ENCODE measurements at places on chromosomes 13 and 19.

DNA sequence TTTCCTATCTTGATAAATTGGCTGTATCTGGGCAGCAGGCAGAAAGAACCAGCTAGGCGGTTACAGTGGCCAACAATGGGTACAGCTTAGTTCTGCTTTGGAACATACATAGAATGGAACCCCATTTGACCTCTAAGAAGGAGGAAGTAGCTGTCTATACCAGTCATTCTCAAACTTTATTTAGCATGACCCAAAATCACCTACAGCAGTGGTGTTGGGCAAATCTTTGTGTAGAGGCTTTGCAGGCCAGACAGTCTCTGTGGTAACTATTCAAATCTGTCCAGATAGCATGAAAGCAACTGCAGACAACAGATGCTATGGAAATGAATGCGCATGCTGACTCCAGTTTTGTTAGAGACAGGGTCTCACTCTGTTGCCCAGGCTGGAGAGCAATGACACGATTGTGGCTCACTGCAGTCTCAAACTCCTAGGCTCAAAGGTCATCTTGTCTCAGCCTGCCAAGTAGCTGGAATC, 12.0 kb upstream of the KCNC3 start:
- no peak for DNase-seq

GRCh38 chr19:39131255-39131755, 5.7 kb downstream of the PAK4 start:
- no peak for DNase-seq

- DNase-seq = no peak
Observed at GRCh38 chr19:36973844-36974195, 57.7 kb downstream of the ZNF568 start.

DNA sequence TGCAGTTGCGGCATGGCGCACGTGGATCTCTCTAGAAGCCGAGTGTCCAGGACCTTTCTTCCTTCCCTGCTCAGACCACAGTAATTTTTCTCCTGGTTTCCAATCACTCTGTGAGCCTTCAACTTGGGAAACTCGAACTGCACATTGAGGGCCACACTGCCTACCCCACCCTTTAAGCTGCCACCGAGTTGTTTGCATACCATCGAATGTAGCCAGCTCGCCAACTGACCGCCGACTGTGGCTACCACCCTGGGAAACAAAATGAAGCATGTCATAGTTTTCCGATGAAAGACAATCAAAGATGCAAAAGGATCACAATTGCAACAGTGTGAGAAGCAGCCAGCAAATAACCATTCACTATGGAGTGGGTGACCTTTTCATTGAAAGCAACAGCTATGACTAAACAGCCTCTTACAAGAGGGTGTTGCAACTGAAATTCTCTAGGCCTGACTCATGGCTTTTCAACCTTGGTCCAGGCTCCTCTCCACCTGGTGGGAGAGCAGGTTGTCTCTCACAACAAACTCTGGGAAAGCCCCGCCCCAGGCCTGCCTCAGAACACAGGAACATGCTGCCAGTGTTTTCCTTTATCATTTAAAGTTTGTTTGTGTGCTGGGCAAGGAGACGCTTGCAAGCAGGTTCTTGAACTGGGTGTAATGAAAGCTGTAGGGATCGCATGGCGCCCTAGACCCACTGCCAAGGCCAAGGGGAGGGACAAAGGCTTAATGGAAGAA, 141.7 kb upstream of the SERP2 start:
- no peak for DNase-seq

DNA sequence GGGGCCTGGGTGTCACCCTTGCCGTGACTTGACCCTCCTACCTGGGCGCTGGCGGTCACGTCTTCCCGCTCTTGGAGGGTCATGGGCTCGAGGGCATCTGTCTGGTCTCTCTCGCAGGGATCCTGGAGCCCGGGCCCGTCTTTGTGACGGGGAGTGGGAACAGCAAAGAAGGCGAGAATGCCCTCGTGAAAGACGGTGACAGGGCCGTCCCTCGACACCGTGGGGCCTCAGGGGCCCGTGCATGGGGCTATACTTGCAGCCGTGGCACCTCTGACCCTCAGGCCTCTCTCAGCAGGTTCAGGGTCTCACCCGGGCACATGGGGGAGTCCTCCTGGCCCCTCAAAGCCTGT, 20.9 kb upstream of the MATK start:
- no peak for DNase-seq

GRCh38 chr13:108056278-108056677, 159.1 kb downstream of the LIG4 start:
- no peak for DNase-seq

DNA sequence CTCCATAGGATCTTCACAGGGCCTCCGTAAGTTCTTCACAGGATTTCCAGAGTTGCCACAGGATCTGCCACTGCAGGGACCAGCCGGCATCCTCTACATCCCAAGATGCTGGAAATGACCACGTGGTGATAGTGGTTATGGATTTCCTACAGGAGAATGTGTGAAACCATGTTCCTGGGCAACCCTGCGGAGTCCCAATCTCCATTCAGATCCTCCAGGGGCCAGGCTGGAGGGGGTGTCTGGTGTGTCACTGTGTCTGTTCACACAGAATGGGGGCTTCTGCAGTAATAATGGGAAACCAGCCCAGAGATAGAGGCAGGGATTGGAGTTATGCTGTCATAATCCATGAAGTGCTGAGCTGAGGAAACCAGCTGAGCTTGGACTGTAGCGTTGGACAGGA, 8.6 kb downstream of the LILRA6 start:
- DNase-seq = no peak

DNA sequence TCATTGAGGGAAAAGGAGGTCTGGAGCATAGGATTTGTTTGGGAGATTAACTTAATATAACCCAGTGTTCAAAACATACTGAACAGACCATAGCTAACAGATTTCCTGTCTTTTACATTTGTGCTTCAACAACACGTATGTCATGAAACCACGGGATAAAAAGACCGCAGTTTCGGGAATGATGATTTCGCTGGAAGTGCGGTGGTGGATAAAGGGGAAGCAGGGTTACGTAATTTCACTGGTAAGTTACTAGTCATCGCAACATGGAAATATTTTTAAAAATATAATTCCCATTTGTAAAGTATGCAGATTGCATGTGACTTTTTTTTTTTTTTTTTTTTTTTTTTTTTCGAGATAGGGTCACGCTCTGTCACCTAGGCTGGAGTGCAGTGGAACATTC, 237.4 kb downstream of the LMO7 start:
- no peak for DNase-seq

GRCh38 chr13:77389625-77390000, 62.7 kb upstream of the MYCBP2 start:
- no peak for DNase-seq

DNA sequence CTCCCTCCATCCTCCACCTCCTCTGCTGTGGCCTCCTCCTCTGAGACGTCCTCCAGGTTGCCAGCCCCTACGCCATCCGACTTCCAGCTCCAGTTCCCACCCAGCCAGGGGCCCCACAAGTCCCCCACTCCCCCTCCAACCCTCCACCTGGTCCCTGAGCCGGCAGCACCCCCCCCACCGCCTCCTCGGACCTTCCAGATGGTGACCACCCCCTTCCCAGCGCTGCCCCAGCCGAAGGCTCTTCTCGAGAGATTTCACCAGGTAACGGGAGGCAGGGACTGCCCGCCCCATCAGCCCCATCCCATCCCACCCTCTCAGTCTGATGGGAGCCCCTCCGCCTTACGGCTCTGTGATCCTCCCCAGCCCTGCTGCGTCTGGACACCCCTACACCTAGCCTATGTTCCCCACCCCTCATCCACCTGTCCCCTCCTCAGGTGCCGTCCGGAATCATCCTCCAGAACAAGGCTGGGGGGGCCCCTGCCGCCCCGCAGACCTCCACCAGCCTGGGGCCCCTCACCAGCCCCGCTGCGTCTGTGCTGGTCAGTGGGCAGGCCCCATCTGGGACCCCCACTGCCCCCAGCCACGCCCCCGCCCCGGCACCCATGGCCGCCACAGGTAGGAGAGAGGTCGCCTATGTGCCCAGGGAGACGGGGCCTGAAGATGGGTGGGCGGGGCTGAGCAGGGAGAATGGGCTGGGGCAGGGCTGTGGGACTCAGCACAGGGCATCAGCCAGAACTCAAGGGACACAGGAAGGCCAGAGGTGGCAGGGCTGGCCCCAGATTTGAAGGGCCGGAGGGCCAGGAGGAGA, 18.6 kb upstream of the EHD2 start:
- DNase-seq = no peak

GRCh38 chr19:46931202-46931601, 70.4 kb downstream of the ARHGAP35 start:
- DNase-seq = no peak

DNA sequence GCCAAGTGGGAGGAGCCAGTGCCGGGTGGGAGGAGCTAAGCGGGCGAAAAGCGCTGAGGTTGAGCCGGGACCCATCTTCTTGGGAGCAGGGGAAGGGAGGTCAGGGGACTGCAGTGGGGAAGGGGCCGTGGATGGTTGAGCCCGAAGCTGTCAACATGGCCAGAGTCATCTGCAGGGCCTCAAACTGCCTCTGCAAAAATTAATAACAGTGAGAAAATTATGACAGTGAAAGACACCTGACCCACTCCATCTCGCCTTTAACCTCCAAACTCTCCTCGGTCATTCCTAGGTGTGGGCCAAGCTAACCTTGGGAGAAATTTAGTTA, 30.1 kb downstream of the ZNF557 start:
- DNase-seq = no peak

DNA sequence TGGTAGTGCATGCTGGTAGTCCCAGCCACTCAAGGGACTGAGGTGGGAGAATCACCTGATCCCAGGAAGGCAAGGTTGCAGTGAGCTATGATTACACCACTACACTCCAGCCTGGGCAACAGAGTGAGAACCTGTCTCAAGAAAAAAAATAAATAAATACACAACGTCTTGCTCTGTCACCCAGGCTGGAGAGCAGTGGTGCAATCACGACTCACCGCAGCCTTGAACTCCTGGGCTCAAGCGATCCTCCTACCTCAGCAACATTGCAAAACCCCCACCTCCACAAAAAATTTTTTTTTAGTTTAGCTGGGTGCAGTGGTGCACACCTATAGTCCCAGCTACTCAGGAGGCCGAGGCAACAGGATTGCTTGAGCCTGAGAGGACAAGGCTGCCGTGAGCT, 8.8 kb downstream of the TPM4 start:
- DNase-seq = no peak

DNA sequence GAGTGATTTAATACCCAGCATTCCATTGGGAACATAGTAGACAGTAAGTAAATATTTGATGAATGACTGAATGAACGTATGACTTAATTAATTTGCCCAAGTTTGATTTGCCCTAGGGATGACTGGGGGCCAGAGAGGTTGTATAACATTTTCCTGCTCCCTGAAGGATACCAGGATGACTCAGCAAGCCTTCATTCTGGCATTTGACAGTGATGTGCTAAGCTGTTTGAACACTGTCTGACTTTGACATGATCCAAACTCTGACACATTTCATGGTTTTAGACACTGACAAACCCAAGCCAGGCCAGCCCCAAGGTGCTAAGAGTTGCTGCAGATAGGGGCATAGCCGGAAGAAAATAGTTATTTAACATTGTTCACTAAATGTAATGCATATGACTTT, 53.4 kb upstream of the KLF12 start:
- DNase-seq = no peak

GRCh38 chr19:50859849-50860248, 5.1 kb downstream of the KLK3 start:
- no peak for DNase-seq

- no peak for DNase-seq
Observed at GRCh38 chr19:49849433-49850220, 1.3 kb upstream of the PTOV1 start.

DNA sequence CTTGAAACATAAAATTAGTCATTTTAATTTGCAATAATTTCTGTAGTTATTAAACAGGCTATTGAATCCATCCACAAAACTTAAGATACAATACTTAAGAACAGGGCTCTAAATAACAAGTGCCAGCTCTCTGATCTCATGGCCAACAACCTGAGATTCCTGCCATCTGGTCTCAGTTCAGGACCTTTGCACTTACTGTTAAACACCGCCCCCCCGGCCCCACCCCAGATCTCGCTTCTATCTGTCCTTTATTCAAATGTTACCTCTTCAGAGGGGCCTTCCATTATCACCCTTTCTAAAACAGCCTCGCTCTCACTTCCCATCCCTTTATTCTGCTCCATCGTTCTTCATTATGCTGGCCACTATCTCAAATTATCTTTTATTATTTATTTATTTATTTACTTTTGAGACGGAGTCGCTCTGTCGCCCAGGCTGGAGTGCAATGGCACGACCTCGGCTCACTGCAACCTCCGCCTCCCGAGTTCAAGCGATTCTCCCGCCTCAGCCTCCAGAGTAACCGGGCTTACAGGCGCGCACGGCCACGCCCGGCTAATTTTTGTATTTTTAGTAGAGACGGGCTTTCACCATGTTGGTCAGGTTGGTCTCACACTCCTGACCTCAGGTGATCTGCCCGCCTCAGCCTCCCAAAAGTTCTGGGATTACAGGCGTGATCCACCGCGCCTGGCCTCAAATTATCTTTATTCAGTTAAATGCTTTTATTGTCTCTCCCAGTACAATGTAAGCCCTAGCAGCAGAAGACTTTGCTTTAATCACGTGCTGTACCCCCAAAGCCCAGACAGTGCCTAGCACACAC, 838 bp upstream of the SNRNP70 start:
- no peak for DNase-seq

DNA sequence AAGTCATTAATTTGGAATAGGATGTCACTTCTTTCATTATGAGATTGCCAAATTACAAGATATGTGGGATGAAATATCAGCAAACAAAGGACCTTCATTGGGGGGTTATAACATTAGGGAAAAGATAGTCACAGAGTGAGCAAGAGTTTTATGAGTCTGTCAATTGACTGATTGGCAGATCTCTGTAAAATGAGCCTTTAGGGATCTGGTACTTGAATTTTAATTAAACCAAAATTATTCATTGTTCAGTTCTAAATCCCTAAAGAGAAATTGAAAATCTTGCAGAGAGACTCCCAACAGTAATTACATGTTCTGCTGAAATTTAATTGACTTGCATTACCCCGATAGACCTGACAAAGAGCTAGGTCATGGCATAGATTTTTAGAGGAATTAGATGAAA, 768.1 kb upstream of the SPRY2 start:
- DNase-seq = no peak

GRCh38 chr13:25291691-25292090, 4.4 kb upstream of the MTMR6 start:
- no peak for DNase-seq

GRCh38 chr13:30305456-30305970, 1.8 kb downstream of the KATNAL1 start:
- DNase-seq = no peak

DNA sequence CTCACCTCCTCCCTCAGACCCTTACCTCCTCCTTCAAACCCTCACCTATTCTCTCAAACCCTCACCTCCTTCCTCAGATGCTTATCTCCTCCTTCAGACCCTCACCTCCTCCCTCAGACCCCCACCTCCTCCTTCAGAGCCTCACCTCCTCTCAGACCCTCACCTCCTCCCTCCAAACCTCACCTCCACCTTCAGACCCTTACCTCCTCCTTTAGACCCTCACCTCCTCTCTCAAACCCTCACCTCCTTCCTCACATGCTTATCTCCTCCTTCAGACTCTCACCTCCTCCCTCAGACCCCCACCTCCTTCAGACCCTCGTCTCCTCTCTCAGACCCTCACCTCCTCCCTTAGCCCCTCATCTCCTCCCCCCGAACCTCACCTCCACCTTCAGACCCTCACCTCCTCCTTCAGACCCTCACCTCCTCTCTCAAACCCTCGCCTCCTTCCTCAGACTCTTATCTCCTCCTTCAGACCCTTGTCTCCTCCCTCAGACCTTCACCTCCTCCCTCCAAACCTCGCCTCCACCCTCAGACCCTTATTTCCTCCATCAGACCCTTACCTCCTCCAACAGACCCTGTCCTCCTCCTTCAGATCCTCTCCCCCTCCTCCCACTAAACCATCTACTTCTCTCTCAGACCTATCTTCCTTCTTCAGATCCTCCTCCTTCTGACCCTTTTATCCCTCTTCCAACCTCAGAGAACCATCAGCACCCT, 2.5 kb upstream of the BCL3 start:
- DNase-seq = no peak

Measured in activated naive CD4-positive, alpha-beta T cell (primary cell).